ENCODE measurements at places on chromosomes 1 and 21.

GRCh38 chr1:232207073-232207866, 422.7 kb downstream of the SIPA1L2 start:
- DNase-seq: no peak

DNA sequence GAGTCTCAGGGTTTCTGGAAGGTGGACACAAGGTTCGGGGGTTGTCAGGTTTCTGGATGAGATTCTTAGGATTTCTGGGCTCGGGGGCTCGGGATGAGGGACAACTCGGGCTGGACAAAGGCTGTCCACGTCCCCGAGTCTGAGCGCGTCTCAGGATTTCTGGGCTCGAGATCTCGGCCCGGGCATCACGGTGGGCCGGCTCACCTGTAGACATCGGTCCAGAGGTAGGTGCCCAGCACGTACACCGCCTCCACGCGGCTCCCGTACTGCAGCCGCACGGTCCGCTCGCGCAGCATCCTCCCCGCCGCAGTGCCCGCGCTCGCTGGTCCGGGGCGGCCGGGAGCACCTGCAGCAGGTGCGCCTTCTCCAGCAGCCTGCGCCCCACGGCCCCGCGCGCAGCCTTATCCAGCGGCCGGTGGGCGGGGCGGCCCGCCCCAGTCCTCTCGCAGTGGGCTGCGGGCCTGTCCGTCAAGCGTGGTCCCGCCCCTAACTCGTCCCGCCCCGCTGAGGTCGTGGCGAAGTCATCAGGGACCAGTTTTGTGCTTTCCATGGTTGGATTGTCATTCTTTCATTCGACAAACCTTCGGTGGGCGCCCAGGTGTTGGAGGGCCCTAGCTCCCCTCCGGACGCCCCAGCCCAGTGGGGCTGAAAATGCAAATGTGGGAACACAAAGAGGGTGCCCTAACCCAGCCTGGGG, at the start of gene PADI2:
PADI2 (minus strand) TSS at position 376 of the 697 bp plus-strand sequence; CDS start at position 296, 80 bp downstream.
- DNase-seq: peak; percentile 71

DNA sequence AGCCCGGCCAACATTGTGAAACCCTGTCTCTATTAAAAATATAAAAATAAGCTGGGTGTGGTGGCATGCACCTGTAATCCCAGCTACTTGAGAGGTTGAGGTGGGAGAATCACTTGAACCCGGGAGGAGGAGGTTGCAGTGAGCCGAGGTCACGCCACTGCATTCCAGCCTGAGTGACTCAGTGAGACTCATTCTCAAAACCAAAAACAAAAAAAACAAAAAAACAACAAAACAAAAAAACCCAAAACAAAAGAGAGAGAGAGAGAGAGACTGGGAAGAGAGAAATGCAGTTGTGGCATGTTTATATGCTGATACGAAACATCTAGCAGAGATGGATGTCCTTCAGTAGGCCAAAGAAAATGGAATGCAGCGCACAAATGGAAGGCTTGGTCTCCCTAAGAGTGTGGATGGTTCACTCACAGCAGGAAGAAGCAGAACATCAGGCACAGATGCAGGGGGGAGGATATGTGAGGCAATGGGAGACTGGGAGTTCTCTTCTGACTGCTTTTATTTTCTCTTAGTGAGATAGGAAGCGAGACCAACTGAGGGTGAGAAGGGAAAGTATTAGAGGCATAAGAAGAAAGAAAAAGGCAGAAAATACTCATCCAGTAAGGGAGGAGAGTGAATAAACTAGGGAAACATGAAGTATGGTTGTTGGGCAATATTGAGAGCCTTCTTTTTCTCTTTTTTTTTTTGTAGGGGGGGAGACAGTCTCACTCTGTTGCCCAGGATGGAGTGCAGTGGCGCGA, 16.0 kb downstream of the THEM4 start:
- no peak for DNase-seq

GRCh38 chr21:29667651-29668050, 272.1 kb downstream of the GRIK1 start:
- DNase-seq: peak; percentile 29

- DNase-seq: peak; percentile 9
These were observed 74.1 kb upstream of the AKT3 start for GRCh38 chr1:243924188-243924587.

DNA sequence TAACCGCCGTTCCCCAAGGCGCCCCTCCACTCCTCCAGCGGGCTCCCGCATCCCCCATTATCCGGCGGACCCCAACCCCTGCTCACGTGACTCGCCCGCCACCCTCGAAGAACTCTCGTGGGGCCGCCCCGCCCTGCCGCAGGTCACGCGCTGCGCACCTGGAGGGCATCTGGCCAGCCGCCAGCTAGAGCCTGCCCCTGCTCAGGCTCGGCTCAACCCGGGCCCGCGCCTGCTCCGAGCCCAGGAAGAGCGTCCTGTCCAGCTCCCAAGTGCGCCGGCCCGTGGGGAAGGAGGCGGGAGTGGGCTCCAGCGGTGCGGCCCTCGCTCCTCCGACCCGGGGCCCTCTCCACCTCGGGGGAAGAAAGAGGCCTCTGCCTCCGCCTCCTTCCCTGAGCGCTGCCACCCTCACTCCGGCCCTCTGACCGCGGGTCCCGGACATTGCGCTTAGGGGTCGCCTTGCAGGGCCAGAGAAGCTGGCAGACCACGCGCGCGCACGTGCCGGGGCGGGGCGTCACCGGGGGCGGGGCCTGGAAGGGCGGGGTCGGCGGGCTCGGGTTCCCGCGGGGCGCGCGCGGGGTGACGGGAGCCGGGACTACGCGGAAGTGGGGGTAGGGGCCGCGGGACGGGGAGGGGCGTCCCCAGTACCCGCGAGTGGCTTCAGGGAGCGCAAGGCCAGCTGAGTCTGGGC, 28.4 kb downstream of the HMGN2 start:
- DNase-seq: peak; percentile 75

- DNase-seq: no peak
These were observed 72.9 kb upstream of the LBR start for GRCh38 chr1:225500624-225501192.

- DNase-seq: peak; percentile 38
These were observed 5.2 kb upstream of the PIGR start for GRCh38 chr1:206951318-206952100.

DNA sequence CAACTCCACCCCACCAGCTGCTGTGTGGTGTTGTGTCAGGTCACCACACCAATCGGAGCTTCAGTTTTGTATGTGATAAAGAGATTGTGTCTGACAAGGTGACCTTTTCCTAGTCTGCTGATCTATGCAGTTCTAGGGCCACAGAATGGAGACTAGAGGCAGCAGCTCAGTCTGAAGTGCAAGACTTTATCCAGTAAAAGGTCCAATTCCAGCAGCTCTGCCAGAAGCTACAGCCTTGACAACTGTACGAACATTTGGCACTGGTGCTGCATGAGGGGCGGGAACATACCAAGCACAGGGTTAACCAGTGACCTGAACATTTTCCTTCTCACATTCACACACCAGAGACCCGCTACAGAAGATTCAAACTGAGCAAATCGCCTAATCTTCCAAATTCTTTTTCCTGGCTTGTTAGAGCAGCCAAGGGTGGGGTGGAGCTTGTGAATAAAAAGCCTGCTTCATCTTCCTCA, 9.3 kb downstream of the FMO1 start:
- no peak for DNase-seq

DNA sequence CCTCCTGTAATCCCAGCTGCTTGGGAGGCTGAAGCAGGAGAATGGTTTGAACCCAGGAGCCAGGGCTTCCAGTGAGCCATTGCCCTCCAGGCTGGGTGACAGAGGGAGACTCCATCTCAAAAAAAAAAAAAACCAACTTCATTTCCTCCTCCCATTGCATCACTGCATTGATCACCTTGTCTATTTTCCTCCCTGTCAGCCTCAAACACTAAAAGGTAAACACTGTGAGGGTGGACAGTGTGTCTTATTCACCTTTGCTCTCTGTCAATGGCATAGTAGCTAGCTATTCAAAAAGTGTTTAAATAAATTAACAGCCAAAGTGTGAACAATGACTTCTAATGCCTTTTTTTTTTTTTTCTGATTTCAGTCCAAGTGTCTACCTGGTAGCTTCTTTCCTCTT, 13.4 kb upstream of the DESI2 start:
- no peak for DNase-seq

DNA sequence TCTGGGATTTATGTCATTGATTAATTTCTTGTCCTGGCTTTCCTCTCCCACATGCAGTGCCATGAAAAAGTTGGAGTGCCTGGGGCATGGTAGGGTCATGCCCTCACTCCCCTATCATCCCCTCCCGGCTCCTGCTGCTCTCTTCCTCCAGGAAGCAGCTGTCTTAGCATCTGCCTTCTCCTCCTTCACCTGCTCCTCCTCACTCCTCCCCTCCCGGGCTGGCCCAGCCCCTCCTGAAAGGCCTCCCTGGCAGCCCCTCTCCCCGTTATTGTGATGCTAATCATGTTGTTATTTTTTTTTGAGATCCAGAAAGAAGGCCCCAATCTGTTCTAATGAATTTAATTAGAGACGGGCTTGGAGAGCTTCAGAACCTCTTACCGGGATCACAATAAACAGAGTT, 36.3 kb upstream of the NFASC start:
- no peak for DNase-seq

GRCh38 chr1:66380452-66381212, 153.3 kb upstream of the SGIP1 start:
- DNase-seq: peak; percentile 93

- DNase-seq: peak; percentile 34
These were observed 24.5 kb downstream of the CLIC6 start for GRCh38 chr21:34693192-34693810.

- no peak for DNase-seq
These were observed 784.5 kb downstream of the BRINP3 start for GRCh38 chr1:189693140-189693539.

- no peak for DNase-seq
These were observed 79.6 kb downstream of the NME7 start for GRCh38 chr1:169288011-169288414.

DNA sequence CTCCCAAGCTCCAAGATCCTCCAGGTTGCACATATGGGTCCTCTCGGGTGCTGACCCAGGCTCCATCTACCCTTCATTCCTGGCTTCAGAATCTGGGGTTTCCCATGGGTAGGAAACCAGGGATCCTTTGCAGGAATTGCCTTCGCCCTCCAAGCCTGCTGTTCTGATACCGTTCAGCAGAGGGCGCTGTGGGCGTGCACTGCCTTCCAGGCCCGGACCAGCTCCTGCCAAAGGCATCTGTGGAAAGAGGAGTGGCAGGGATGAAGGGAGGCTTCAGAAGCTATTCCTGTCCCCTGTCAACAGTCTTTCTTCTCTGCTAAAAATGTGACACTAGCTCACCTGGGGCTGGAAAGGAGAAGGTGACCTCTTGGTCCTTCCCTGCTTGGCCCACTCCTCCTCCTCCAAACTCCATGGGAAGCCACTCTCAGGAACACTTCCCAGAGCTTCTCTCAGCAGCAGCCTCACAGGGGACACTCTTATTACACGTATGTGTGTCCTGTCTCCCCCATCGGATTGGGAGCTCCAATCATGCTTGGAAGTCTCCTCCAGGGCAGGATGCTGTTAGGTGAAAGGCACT, 71.2 kb downstream of the VWA5B1 start:
- no peak for DNase-seq

DNA sequence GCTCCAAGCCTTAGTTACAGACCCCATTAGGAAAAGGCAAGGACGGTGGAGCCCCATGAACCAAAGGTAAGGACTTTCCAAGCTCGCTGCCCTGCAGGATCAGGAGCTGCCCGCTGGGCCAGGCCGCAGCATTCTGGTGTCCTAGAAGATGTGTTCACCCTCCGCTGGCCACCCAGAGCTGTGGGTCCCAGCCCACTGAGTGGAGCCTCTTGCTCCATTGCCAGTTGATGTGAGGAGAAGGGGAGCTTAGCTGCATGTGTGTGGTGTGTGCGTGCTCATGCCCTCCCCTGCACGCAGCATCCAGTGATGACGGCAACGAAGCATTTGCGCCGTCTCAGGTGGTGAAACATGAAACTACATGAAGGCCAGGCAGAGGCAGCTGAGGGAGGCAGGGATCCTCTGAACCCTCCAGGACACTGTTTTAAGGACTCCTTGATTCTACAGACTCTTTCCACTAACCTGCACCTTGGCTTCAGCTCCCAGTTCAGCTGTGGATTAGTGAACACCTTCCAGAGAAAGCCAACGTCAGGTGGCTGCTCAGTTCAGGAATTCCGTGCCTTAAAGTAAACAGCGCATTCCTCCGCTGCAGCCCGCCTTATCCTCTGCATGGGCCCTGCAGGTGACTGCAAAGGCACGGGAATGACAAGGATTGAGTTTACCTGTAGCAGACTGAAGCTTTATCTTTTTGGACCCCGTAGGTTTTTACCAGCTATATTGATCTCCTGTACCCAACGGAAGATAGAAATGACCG, 48.7 kb downstream of the SMYD2 start:
- no peak for DNase-seq

DNA sequence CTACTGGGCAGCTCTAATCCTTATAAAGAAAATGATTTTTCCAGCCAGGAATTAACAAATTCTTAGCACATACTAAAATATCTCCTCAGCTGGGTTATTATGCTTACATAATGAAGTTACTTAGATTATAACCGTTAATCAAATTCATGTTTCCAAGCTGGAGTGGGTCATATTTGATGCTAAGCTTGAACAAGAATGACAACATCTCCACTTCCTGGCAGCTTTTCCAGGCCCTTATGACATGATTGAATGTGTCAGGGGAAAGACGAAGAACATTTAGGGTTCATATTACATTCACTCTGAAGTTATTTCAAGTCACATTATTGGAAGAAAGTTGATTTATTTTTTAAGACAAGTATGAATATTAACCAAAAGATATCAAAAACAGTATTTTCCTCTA, 333.7 kb downstream of the PCP4 start:
- no peak for DNase-seq

- no peak for DNase-seq
These were observed 9.1 kb upstream of the C21orf91 start for GRCh38 chr21:17828223-17828622.

DNA sequence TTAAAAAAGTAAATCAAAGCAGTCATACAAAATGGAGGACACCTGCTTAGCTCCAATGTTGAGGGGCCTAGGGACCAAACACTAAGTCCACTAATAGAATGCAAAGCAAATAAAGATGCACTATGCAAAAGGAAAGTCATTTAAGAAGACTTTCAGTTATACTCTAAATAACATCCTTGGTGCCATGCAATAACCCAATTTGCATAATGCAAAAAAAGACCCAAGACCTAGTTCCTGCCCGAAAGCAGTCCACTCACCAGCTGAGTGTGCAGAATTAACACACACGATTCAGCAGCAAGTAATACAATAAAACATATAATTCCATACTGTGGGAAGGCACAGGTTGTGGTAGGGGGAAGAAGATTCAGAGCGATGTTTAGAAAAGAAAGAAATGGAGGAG, 101.8 kb downstream of the TGFBR3 start:
- DNase-seq: no peak

- no peak for DNase-seq
These were observed 221.8 kb upstream of the HOOK1 start for GRCh38 chr1:59592924-59593323.

DNA sequence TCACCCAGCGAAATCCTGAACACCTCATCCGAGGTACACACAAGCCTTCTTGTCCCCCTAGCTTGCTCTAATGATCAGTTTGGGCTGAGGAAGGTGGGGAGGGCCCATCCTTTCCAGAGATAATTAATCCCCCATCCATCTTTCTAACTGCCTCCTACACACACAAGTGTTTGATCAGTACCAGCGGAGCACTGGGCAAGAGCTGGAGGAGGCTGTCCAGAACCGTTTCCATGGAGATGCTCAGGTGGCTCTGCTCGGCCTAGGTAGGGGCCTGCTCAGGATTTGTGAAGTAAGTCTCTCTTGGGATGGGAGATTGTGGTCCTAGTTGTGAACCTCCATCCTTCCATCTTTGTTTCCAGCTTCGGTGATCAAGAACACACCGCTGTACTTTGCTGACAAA, 5.8 kb downstream of the ANXA9 start:
- no peak for DNase-seq

- no peak for DNase-seq
These were observed 1.3 kb downstream of the SIPA1L2 start for GRCh38 chr1:232628335-232629249.
